NCI-H146 (cell line): ENCODE measurements at places on chromosomes 11 and 22.
A peak's percentile ranks its signal among the peaks of the same experiment; 100 is the strongest.

DNA sequence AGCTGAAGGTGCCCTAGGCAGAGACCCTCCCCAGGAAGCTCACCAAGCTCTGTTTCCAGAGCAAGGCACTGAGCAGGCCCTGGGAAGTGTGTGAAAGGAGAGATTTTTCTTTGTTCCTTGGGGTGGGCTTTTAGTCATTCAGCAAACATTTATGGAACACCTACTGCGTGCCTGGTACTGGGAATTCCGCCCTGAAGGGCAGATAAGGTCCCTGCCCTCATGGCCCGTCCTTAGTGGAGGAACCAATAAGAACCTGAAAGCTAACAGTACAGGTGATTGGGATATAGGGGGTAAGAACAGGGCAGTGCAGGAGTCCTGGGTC lies 3.9 kb downstream of the TMEM134 start:
- DNase-seq: peak; percentile 58

GRCh38 chr11:69277074-69277809 lies 16.7 kb upstream of the MYEOV start:
- no peak for DNase-seq

DNA sequence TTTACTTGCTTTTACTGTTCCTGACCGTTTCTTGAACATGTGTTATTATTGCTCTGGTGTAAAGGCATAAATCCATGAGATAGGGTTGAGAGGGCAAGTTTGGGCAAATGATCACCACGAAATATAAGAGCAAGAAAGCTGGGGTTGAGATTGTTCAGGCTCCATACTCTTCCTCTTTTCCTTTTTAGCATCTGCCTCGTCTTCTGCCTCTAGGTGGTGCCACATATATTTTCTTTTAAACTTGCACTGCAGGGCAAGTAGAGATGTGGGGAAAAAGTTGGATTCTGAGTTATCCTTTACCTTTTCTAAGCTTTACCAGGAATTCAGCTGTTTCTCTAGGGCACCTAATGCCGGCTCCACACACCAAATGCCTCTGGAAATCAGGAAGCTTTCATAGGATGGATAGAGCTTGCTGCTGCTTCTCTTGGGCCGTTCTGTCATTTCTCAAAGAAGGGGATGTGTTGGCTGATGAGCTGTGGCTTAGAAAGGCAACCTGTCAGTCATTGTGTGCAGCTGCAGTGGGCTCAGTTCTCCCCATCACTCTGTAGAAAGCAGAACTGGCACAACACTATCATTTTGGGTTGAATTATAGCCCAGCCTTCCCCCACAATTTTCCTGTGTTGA lies 98.2 kb downstream of the LDLRAD3 start:
- DNase-seq: no peak

GRCh38 chr11:95682552-95682951 lies 107.0 kb downstream of the FAM76B start:
- DNase-seq: no peak

GRCh38 chr11:8586805-8587204 lies 7.2 kb downstream of the STK33 start:
- no peak for DNase-seq

GRCh38 chr11:20351136-20351535 lies 12.4 kb upstream of the HTATIP2 start:
- DNase-seq: no peak
